CMK (cell line): ENCODE measurements at places on chromosomes 11 and 22.

DNA sequence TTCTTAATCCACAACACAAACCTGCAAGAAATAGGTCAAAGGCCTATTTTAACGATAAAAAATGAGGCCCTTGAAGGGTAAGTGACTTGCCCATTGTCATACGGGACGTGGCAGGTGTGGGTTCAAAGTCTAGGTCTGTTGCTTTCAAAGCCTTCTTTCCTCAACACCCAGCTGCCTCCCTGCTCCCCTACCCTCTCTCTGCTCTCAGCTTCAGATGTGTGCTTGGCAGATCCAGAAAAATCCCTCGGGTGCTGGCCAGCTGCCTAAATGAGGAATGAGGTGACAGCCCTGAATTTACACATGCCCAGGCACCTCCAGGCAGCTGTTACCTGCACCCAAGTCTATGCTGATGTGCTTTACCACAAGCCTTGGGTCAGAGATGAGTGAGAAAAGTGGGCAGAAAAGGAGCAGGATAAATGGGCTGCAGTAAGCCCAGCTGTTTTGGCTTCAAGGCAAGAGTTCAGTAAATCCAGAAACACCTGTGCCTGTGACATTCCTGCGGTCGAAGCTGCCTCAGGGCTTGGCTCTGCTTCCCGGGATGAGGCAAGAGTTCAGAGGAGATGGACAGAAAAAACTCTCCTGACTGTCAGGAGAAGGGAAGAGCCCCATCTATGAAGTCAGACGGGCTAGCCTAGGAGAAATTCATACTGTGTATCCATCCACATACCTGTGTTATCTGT lies 49.9 kb upstream of the LDLRAD3 start:
- no peak for DNase-seq

DNA sequence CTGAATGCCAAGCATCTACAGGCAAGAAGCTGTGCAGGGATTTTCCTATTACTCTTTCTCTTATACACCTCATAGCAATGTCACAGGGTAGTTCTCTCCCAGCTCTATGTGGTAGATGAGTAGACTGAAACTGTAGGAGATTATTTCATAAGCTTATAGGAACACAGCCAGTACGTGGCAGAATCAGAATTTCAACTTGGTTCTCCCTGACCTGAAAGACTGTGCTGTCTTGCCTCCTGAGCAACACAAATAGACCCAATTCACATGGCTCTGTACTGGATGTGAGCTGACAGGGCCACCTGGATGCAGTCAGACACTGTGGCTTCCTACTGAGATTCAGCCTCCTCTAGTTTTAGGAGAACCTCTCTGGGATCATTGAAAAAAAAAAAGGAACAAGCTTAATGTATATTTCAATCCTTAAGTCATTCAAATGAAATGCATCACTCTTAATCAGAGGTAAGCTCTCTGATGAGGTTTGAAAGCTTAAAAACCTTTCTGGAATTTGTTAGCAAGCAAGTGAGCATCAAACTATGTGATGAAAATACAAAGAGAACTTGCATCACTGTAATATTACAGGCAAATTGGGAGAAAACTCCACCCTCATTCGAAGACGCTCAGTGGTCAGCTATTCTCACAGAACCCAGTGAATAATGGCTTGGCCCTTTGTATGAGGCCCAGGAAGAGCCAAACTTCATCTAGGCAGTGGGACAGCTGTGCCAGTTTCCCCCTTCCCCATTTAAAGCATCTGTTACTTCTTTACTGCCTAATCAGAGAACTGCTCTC lies 1039.3 kb downstream of the NTM start:
- no peak for DNase-seq

GRCh38 chr11:4181782-4182721 lies 87.5 kb downstream of the RRM1 start:
- DNase-seq = no peak

- DNase-seq = no peak
Observed at GRCh38 chr11:113281052-113281725, 33.2 kb upstream of the TTC12 start.

DNA sequence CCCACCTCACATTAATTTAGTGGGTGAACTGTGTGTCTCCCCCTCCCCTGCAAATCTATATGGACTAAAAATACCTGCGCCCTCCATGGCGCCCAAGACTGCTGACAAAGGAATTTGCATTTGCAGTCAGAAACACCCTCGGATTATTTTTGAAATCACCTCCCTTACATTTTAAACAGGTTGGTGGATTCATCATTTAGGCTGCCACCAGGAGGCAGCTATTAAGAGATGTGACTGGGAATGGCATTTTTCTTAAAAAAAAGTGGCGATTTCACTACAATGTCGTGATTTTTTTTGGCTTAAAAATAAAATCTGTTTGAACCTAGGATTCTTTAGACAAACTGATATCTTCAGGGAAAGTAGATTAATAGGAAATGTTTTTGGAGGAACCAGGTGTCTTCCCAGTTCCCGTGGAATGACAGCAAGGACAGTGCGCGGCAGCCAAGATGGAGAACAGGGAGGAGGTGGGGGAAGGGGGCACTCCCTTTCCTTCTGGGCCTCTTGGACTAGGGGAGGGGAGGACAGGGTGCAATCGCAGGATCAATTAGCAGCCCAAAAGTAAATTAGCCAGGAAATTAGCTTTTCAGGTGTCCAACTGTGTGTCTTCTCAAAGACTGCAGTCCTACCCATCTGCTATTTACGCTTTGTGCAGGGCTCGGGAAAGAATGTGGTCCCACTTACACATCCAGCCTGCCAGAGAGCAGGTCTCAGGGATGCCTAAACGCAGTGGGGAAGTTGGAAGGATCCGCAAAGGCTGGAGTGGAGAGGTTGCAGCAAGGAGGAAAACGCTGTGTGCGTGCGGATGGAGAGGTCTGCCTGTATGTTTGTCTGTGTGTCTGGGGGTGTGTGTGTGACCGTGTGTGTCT lies 496.4 kb downstream of the NTM start:
- DNase-seq = no peak

- no peak for DNase-seq
Observed at GRCh38 chr11:26993965-26994457, at the start of gene FIBIN. FIBIN (plus strand) TSS chr11:26994112; CDS start chr11:26994527, 415 bp downstream.

DNA sequence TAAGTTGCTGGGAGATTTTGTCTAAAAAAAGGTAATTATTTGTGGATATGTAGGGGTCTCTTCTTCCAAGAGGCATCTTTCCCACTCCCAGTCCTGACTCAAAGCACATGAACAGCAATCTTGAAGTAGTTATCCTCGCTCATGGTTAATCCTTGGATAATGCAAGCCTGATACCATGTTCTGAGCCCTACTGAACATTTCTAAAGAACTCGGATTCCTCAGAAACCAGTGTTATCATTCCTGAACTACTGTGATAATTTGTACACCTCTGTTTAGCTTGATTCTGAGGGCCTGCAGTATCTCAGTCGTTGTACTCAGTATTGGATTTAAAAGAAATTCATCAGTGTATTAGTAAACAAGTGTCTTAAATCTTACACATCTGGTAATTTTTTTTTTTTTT lies 22.3 kb upstream of the RCE1 start:
- no peak for DNase-seq
